ENCODE measurements at places on chromosomes 3 and 15.

DNA sequence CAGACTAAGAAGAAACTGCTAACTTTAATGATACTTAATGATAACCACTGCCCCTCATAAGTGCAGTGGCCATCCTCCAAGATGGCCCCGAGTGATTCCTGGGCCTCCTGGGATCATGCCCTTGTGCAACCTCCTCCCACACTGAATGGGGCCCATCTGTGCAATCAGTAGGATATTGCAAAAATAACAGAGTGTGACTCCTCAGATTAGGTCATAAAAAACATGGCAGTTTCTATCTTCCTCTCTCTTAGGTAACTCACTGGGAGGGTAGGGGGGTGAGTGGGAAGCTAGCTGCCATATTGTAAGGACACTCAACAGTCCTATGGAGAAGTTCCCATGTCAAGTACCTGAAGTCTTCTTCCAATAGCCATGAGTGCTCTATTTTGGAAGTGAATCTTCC is 173.0 kb downstream of the SHQ1 start:
- no peak for DNase-seq

DNA sequence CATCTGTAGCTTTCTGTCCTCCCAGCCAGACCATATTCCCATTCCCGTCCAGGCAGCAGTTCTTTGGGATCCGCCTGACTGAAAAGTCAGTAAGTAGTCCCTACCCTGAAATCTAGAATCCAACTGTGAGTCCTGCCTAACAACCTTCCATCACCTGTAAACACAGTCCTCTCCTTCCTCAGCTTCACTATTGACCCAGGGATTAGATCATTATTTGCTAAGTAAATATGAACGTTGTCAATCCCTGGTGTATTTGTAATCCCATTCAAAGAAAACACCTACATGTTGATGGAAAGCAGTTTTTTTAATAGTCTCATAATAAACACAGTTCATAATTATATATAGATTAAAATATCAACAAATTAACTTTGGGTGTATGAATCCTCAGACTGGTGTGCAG is 732 bp downstream of the SAXO2 start:
- no peak for DNase-seq

- no peak for DNase-seq
Measured at GRCh38 chr3:45126730-45127129, 19.4 kb downstream of the CDCP1 start.

DNA sequence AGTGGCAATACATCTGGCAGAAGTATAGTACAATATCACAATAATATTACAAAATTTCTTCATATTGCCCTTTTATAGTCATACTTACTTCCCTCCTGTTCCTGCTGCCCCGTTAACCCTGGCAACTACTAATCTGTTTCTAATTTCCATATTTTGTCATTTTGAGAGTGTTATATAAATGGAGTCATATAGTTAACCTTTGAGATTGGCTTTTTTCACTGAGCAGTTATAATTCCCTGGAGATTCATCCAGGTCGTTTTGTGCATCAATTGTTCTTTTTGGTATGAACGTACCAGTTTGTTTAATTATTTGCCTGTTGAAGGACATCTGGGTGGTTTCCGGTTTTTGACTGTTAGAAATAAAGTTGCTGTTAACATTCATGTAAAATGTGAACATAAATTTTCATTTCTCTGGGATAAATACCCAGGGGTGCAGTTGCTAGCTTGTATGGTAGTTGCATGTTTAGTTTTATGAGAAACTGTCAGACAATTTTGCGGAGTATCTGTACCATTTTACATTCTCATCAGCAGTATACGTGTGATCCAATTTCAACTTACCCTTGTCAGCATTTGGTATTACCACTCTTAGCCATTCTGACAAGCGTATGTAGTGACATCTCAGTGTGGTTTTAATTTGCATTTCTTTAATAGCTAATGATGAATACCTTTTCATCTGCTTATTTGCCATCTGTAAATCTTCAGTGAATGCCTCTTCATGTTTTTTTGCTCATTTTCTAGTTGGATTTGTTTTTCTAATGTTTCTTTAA is 32.2 kb upstream of the IL20RB start:
- no peak for DNase-seq

DNA sequence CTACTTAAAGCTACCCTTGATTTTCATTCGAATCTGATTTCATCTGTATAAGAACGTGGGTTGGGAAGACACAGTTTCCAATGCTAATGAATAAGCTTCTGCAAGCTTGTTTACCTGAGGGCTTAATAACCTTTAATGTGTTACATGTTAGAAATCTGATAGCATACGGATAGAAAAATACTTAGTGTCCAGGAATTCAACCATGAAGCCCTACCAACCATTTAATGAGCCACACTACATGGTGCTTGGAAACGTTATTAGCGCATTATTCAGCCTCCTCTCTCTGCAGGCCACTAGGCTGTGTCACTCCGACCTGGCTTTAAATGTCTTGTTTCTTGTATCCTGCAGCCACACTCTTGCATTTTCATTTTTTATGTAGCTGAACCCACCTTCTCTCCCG is 1.6 kb downstream of the FAM81A start:
- no peak for DNase-seq

- DNase-seq, result peak; percentile 63
Measured at GRCh38 chr3:98733053-98733811, 29.9 kb upstream of the ST3GAL6 start.

GRCh38 chr3:101867996-101868395 is 18.7 kb downstream of the NFKBIZ start:
- no peak for DNase-seq
